ENCODE measurements at places on chromosomes 4 and X. TPM values are rescaled to one million over a fixed set of nuclear protein-coding genes. Genes with fewer than 3 reads are reported as not detected.

The CSAG2 gene
- total RNA-seq = not detected

The NAA11 gene
- not detected for total RNA-seq

The KLF8 gene
- 1.4 TPM for total RNA-seq

The RASSF6 gene
- total RNA-seq = not detected

The DLG3 gene
- total RNA-seq = 0.84 TPM

The CT45A5 gene
- total RNA-seq = not detected

The CTPS2 gene
- total RNA-seq = 8.5 TPM

The DNAJB14 gene
- total RNA-seq = 28.6 TPM

The DKK2 gene
- not detected for total RNA-seq

The PDE5A gene
- total RNA-seq = 0.98 TPM

The HTR2C gene
- total RNA-seq = not detected
